ENCODE measurements at places on chromosomes 3 and 15.

- DNase-seq, result peak; percentile 22
Observed at GRCh38 chr3:160003520-160004128, 15.0 kb downstream of the IL12A start.

GRCh38 chr3:13317596-13318320 lies 102.4 kb downstream of the NUP210 start:
- no peak for DNase-seq

DNA sequence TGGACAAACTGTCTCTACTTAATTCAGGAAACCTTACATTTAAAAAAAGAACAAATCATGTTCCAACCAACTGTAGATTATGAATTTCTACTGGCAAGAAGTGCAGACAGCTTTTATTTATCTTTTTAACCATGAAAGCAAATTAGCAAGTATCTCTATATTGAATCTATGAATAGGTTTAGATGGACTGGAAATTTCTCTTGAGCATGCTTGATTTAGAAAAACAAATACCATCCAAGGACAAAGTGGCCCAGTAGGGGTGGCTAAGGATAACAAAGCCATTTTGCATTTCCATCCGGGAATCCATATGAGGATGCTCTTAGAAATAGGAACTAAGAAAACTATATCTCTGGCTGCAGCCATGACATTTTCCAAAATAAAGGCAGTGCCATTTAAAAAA lies 150.6 kb downstream of the KCNMB2 start:
- DNase-seq, result no peak

GRCh38 chr3:190249414-190249813 lies 72.8 kb downstream of the CLDN1 start:
- no peak for DNase-seq

GRCh38 chr3:69292959-69293574 lies 92.8 kb downstream of the FRMD4B start:
- DNase-seq, result no peak

DNA sequence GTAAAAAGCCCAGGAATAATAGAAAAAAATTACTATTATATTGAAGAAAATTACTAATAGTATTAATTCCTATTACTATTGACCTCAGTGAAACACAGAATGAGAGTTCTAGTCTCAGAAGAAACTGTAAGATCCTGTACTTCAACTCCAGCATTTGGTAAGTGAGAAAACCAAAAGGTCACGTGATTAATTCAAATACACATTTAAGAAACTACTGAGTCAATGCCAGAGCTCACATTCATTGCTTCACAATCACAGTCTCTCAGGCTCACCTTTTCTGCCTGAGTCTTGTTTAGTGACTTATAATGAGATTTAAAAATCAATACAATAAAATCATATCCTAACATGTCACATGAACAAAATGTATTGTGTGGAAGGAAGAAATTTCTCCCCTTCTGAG lies 556.1 kb downstream of the FGF12 start:
- no peak for DNase-seq

DNA sequence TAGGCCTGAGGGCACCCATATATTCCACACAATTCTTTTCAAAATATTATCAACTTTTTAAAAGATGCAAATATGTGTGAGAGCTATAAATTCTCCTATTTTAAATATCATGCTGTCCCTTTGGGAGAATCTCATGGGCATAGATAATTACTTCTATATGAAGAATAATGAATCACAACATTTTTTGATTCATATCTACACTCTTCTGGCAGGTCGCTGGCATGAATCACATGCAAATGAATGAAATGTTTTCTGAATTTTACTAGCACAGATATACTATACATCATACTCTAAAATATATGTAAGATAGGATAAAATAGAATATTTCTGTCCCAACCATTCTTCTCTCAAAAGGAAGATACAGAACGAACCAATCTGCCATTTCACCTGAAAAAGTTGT lies 277.7 kb upstream of the KCNH8 start:
- DNase-seq, result no peak

DNA sequence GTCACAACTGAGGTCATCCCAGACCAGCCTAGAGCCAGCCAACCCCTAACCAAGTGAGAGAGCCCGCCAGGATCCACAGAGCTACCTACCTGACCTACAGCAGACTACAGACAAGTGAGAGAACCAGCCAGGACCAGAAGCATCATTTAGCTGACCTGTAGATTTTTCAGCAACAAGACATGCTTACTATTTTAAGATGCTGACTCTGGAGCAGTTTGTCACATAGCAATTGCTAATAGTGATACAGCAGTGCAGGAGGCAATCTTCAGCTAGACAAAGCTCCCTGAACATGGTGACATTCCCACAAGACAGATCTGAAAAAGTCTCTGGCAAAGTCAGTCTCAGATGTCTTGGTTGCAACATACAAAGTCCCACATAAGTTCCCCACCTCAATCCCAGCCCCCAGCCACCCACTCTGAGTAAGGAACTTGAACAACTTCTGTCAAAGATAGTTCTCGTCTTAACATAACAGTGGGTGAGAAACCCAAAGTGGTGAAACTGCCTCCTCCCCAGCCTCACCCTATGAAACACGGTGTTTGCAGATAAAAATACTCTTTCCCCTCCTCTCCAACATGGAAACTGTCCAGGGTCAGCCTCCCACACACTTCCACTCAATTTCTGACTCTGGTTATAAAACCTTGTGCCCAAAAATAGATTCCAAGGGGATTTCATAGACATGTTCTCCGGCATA lies 120.3 kb upstream of the SLC6A11 start:
- DNase-seq, result no peak

DNA sequence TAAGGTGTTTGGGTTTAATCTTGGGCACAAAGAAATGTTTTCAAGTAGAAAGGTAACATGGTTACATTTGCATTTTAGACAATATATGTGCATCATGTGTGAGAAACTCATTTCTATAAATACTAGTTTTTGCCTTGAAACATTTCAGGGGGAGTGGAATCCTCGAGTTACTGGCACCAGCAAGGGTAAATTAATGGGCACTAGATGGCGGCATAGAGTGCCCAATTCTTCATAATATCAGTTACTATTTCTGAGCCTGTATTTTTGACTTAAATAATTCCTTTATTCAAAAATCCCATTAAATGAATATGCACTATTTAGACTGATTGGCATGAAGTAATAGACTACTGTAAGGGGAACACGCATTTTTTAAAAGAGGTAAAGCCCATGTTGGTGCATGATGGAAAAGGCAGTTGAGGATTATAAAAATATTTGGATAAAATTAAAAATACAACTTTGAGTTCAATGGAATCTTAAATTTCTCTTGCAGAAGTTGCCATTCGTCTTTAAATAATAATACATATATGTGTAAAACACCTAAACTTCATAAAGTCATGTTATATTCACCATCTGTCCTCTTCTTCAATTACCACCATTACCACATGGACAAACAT lies 106.3 kb downstream of the ZBTB20 start:
- DNase-seq, result peak; percentile 18

DNA sequence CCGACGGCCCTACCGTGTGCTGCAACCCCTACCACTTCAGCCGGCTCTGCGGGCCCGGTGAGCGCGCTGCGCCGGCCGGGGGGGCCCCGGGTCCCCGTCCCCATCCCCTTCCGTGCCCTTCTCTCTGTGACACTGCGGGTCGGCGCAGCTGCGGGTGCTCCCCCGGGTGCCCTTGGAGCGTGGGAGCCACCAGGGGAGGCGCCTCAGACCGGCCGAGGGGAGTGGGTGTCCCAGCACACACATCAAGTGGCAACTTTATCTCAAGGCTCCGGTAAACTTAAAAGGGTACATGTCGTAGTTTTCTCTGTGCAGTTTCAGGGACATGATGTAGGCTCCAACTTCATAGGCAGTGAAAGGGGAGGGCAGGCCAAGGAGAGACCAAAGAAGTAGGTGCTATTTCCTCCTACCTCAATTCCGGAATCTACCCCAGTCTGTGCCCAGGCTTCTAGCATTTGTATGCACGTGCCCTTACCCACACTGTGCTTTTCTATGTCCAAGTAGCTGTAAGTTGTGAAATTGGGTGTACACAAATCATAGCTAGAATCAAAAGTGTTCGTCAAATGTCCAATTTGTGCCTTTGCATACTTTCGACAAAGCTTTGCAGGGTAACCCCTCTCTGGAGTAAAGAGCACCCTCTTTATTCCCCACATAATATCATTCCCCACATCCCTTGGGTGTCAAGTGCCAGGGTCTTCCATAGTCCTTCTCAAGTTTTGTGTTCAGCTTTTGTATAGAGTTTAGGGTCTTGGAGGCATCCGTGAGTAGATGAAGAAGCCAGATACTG lies 2.2 kb downstream of the SMAD6 start:
- DNase-seq, result no peak

Data from SHP77 (cell line).